Activated CD8-positive, alpha-beta memory T cell treated with anti-CD3 and anti-CD28 coated beads, Interleukin-2, amount 50 U/mL, for 4 hours (primary cell): ENCODE measurements at places on chromosomes 5 and 9.

GRCh38 chr5:13108265-13108664 lies 836.2 kb downstream of the DNAH5 start:
- DNase-seq: no peak

DNA sequence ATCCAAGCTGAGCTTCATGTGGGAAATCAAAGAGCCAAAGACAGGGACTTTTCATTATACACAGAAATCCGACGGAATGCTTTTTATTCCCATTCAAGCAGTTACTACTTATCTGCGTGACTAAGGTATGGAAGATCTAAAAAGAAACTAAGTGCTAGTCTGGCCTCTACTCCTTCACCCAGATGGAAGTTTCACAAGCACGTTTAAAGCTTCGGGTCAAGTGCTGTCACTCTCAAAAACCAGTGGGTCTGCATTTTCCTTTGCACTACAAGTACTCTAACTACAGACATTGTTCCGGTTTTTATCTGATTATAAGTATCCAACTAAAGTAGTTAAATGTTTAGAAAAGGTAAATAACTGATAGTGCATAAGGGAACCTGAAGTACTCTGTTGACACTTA lies 13.7 kb upstream of the MTAP start:
- DNase-seq: no peak

GRCh38 chr5:13944560-13945199 lies at the start of gene DNAH5:
Gene DNAH5, minus strand, starts transcription at chr5:13944688. Its CDS starts 250 bp downstream, at chr5:13944438.
- no peak for DNase-seq

DNA sequence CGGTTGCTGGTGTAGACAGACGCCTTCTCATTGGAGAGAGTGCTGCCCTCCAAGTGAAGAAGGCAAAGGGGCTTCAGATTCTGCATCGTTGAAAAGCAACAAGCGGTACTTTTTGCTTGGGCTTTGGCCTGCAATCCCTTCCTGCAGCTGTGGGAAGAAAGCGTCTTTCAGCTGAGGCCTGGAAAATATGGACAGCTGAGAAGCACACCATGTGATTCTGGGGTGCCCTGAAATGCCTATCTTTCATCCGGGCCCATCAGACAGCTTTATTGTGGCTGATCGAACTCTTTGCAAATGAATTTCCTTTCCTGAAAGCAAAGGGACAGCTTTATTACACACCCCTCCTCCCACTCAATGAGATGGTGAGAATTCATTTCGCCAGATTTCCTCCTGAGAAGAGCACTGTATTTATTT lies 74.0 kb downstream of the NSG2 start:
- DNase-seq: no peak
